ENCODE measurements at places on chromosomes 2 and 18.

GRCh38 chr18:49070552-49070951, 119.8 kb upstream of the SMAD7 start:
- no peak for DNase-seq

DNA sequence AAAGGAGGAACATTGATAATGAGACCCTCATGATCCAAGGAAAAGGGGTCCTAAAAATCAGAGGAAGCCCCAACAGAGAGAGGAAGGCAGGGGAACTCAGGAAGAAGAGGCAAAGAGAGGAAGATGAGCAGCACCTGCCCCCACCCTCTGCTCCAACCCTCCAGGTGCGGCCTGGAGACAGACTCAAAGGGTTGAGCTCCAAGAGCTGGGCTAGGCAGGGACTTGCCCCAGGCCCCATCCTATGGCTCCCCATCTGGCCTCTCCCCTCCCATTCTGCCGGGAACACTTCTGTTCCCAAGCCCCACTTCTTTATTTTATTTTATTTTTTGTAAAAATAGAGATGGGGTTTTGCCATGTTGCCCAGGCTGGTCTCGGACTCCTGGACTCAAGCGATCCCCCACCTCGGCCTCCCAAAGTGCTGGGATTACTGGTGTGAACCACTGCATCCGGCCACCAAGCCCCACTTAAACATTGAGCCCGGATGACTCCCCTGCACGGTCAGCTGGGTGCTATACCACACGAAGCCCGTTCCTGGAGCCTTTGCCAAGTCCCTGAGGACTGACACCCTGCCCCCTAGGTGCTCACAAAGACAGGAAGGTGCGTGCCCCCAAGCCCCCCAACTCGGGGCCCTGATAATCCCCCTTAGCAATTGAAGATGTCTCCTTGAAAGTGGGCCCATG, 3.8 kb upstream of the GPR55 start:
- no peak for DNase-seq

- no peak for DNase-seq
Measured at GRCh38 chr2:124318913-124319312, 293.8 kb downstream of the CNTNAP5 start.

- no peak for DNase-seq
Measured at GRCh38 chr2:173126819-173127218, 51.2 kb downstream of the MAP3K20 start.

DNA sequence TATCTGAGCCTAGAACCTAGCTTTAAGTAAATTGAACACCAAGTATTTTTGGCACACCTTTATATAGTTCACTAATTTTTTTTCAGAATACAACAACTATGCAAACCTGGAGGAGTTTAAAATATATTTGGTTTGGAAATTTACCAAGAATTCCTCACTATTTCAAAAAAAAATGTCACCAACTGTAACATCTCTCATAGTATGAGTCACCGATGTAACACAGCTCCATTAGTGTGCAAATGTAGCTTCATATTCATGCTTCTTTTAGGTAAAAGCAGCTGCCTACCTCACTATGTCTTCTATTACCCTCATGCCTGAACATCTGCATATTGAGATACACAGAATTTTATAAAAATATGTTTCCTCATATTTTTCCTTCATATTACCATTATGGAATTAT, 80.5 kb downstream of the NRXN1 start:
- DNase-seq = no peak

- DNase-seq = no peak
Measured at GRCh38 chr2:196234672-196235071, 63.3 kb upstream of the STK17B start.

DNA sequence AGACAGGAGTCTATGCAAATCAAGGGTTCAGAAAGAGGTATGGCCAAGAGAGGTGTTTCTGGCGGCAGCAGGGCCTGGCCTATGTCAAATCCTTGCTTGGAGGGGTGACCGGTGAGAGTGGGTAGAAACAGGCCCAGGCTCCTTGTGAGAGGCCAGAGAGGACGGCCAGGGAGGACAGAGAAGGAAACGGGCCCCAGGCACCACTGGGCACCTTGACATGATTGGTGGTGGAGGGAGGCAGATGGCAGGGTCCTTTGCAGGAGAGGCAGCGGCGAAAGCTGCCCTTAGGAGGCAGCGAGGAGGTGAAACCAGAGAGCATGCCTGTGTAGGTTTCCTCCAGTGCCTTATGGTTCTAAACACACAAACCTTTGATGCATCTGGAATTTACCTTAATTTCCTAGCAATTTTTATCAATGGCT, 6.2 kb downstream of the RAMP1 start:
- no peak for DNase-seq

GRCh38 chr18:56167366-56167765, 471.0 kb downstream of the TXNL1 start:
- no peak for DNase-seq

- no peak for DNase-seq
Measured at GRCh38 chr18:3667255-3668137, 217.5 kb downstream of the TGIF1 start.

DNA sequence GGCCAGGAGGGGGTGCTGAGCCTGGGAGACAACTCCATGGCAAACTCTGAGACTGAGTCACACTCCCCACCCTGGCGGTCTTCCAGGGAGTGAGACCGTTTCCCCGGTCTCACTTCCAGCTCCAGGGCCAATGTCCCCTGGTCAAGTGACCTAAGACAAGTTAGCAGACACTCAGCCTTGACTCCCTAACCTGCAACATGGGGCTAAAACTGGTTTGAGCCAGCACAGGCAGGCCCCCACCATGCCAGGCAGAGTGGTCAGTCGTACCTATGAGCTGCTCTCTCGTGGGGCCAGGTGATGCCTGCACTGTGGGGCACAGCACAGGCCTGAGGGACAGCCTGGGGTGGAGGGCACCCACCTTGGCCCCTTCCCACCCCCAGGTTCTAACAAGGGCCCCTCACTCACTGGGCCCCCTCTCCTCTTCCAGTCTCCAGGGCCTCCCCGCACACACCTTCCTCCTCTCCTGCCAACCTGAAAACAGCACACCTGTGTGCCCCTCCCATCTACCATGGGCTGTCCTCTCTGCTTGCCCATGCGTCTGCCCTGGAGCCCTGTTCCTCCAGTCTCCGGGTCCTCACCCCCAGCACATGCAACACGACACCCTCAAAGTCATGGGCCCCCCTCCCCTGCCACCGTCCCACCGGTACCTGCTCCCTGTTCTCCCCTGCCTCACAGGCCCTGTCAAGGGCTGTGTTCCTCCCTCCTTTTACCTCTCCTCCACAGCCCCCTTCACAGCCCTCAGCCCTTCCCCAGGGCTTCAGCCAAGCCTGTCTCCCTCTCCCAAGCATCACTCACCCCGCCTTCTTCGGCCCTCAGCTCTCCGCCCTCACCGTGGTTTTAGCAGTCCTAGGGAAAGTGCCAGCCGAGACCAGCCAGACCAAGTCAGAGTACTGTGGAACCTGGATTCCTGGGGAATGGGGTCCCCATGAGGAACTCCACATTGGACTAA, 1.6 kb downstream of the GPR17 start:
- DNase-seq = no peak

DNA sequence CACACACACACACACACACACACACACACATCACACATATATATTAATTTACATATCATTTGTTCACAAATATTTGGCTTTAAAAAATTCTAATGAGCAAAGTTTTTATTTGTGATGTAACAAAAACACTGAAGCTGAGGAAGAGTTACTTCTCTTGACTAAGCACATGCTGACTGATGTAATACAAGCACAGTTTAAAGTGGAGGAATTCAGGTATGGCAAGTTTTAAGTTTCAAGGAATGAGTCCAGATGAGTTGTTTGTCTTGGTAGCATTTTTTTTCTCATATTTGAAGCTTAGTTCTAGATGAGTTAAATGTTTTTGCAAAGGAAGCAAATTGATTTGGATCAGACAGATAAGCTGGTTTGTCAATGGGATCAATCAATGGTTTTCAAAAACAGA, 20.2 kb upstream of the CALCRL start:
- DNase-seq = no peak

DNA sequence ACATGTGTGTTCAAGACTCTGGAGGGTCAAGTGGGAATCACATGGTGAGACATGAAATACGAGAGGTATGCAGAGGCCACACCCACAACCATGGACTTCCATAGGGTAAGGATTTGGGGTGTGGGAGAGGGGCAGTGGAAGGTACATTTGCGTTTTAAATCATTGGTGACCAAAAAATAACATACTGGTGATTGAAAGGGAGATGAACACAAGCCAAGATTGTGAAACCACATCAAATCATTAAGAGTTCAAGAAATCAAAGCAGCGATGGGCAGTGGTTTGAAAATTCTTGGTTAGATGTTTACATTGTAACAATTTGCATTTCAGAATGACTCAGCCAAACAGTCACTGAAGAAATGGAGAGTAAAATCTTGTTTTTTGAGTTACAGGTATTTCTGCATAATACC, 1.9 kb upstream of the CABYR start:
- no peak for DNase-seq

GRCh38 chr18:4020026-4020425, 435.1 kb downstream of the DLGAP1 start:
- peak; percentile 11 for DNase-seq

DNA sequence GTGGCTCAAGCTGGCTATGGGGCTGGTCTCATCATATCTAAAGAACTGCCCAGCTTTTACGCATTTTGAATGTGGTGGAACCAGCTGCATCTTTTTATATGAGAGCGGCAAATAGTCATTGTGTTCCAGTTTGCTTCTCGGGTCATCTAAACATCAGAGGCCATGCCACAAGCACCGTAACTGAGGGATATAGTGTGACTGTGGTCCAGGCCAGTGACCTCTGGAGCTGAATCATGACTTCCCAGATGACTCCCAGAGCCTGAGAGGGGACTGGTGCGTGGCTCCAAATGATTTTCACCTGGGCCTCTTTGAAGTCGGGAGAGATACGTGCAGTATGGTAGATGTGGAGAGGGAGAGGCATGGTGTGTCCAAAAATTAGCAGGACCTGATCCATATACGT, 271.0 kb downstream of the NEDD4L start:
- DNase-seq = no peak

DNA sequence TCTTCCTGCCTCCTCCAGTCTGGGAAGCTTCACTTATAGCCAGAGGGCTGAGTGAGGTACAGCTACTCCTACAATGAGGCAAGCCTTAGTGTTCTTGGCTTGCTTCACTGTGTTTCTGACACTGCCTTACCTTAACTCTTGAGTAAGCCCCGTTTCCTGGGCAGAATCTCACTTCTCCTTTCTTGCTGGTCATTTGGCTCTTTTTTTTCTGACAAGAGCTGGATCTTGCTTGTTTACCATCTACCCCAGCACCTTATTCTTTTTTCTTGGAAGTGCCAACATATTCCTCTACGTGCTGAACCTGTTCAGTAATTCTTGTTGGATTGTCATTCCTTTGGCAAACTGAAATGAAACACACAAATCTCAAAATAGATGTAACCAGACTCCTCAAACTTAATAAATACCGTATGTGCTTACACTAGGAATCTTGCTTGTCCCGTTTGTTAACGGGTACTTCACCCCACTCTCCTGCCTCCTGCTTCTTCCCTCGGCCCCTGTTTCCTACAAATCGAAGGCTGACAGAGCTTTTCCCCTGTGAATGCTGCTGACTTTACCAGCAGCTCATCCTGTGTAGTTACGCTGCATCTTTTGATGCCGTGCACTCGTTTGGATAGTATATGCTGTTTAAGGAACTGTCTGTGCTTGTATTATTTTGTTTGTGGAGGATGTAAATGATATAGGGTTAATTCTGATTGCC, 132.2 kb downstream of the FMNL2 start:
- peak; percentile 30 for DNase-seq

- no peak for DNase-seq
Measured at GRCh38 chr2:15432642-15433256, 128.4 kb downstream of the NBAS start.

GRCh38 chr2:213766062-213766461, 481.8 kb downstream of the SPAG16 start:
- no peak for DNase-seq

DNA sequence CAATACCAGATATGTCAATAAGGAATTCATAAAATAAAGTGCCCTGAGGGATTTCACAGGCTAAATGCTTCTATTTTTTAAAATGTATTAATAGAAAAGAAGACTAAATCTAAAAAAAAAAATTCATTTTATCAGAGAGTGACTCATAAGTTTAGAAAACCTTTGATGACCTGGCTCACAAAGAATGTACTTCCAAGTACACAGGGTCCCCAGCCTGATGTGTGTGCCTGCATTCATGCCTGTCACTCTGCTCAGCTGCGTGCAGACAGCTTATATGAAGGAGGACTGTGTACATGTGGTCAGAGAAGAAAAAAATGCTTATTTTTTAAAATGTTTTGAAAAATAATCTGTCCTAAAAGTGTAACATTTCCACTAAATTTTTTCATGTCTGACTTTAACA, 3.0 kb upstream of the CPS1 start:
- no peak for DNase-seq

DNA sequence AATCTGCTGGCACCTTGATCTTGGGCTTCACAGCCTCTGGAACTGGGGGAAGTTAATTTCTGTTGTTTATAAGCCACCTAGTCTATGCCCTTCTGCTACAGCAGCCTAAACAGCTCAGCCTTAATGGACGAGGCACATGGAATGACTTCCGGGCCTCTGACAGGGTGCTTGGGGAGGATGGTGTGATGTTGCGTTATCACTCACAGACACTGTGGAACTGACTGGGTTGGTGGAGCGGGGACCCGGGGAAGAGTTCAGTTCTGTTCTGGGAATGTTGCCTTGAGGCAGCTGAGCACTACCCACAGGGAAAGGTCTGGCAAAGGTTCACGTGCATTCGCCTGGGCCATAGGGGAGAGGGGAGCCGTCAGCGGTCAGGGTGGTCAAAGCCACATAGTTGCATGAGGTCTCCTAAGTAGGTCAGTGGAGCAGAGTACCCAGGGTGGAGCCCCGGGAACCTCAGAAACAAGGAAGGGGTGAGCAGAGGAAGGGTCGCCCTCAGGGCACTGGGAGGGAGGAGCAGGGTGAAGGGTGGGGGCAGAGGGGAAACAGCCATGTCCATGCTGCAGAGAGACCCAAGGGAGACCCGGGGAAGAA, 36.2 kb downstream of the LRRFIP1 start:
- no peak for DNase-seq

DNA sequence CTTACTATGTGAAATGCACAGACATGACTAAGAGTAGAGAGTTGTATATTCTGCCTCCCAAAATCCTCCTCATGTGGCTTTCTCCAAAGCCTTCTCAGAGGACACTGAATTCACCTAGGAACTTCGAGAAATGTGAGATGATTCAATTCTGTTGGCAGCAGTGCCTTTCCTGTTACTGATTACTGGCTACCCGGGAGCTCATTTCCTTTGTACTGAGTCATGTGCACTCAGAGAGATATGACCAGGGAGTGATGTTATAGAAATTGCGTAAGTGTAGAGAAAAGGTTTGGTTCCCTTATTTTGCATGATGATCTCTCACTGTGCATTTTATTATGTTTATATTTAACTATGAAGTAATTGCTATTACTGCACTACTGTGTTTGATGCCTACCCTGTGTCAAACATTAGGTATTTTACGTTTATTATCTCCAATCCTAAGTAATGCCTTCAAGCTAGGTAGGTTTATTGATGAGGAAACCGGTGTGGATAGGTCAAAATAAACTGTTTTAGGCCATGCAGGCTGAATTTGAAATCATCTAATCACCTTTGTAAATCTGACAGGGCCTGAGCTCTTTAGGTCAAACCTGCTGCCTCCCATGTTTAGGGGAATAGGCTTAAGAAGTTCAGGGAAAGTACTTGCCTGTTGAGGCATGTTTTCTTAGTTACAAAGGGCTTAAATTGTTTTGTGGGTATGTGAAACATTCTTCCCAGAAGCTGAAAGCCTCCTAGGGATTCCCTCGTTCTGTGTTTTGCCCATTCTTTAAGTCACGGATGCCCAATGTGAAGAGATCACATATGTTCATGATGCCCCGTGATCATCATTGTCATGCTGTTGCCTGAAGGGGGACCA, 86.8 kb downstream of the FMNL2 start:
- DNase-seq = no peak

GRCh38 chr2:232576995-232577394, 26.5 kb downstream of the EIF4E2 start:
- no peak for DNase-seq

- no peak for DNase-seq
Measured at GRCh38 chr2:186276909-186277308, 209.2 kb upstream of the ZC3H15 start.
